ENCODE measurements at places on chromosomes 12 and 14.

DNA sequence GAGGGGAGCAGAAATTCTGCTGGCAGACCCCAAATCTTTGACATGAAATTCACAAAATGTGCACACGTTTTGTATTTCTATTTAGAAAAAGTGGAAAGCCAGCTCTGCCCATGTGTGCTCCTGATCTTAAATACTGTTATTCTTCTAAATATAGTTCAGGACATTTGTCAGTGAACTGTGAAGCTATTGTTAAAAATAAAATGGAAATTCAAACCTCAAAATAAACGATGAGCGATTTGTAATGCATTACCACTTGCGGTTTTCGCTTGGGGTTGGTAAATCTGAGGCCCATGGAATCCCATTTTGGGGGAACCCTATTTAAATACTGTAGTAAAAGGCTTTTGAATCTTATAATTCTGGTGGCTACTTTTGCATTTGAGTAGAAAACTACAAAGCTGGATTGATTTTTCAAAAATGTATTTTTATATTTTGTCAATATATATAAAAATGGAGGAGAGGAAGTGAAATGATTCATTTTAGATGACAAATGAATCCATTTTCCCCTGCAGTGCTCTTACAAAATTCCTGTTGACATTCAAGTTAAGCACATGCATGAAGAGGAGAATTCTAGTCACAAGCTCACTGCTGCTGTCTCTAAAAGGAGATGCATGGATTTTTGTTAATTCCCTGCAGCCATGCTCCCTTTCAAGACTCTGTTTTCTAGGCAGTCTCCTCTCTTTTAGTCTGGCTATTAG, 47.1 kb downstream of the FLRT2 start:
- no peak for DNase-seq

- DNase-seq = no peak
These were observed 11.5 kb upstream of the CCDC175 start for GRCh38 chr14:59588101-59588500.

GRCh38 chr14:67579040-67579439, 21.0 kb downstream of the PIGH start:
- no peak for DNase-seq

DNA sequence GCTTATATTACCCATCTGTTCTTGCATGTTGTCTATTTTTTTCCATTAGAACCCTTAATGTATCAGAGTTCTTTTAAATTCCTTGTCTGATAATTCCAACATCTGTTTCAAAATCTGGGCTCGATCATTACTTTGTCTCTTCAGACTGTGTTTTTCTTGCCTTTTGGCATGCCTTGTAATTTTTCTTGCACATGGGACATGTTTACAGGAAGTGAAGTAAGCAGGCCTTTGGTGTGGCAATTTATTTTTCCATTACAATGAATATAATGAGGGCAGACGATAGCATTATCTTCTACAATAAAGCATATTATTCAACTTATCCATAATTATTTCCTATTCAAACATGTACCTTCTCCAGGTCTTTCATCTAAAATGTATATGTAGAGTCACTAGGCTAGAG, 48.3 kb downstream of the STXBP6 start:
- DNase-seq = no peak

DNA sequence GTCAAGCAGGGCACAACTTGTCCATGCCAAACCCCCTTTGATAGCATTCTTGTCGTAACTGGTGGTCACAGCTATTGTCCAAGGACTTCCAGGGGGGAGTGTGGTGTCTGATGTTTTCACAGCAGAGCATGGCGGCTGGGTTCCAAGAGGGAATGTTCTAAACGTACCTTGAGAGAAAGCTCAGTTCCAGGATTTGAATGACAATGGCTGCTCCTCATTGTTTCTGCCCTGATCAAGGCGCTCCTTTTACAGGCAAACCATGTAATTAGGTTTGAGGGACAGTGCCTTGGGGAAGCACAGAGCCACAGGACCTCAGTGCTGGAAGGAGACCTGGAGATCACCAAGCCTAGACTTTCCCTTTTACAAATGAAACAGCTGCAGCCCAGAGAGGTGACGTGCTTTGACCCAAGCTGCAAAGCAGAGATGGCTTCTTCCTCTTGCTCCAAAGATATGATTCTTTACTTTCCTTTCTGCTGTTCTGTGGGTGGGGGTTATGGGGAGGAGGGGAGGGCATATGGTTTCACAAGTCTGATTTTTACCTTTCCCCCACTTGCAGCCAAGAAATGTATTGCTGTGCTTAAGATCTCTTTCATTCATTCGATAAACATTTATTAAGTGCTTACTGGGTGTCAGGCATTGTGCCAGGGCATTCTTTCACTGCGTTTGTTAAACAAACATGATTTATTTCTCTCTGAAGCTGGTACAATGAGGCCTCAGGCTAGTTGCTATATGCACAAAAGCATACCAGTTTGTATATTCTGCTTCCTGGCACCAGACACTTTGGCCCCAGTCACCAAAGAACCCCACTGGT, 172.8 kb downstream of the KTN1 start:
- DNase-seq = no peak

DNA sequence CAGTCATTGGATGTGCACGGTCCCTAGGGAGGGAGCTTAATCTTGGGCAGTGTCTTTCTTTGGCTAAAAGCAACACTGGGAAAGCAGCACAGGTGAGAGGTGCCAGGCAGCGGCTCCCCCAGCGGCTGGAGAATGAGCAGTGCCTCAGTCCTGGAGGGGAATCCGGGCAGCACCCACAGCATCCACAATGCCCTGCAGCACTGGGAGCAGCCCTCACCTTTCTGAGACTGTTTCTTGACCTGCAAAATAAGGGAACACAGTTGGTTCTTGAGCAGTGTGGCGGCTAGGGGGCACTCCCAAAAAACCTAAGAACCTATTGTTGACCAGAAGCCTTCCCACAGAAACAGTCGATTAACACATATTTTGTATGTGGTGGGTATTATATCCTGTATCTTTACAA, 75.8 kb downstream of the SINHCAF start:
- no peak for DNase-seq

- DNase-seq = no peak
These were observed 63.4 kb downstream of the GALNT4 start for GRCh38 chr12:89461190-89461589.

DNA sequence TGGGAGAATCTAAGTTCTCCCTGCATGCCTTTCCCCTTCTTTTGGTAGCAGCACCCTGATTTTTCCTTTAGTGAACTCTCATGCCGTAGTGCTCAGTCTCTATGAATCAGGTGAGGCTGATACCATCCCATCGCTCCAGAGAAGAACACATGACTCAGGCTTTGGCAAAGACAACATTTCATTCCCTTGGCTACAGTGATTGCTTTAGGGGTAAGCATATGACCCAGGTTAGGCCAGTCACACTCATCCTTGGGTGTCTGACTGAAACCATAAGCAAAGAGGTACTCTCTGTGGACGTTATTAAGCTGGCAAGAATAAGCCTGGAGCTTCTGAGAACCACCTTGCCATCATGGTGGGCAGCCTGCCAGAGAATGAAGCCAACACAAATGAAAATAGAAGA, 141.8 kb downstream of the MYRFL start:
- no peak for DNase-seq

DNA sequence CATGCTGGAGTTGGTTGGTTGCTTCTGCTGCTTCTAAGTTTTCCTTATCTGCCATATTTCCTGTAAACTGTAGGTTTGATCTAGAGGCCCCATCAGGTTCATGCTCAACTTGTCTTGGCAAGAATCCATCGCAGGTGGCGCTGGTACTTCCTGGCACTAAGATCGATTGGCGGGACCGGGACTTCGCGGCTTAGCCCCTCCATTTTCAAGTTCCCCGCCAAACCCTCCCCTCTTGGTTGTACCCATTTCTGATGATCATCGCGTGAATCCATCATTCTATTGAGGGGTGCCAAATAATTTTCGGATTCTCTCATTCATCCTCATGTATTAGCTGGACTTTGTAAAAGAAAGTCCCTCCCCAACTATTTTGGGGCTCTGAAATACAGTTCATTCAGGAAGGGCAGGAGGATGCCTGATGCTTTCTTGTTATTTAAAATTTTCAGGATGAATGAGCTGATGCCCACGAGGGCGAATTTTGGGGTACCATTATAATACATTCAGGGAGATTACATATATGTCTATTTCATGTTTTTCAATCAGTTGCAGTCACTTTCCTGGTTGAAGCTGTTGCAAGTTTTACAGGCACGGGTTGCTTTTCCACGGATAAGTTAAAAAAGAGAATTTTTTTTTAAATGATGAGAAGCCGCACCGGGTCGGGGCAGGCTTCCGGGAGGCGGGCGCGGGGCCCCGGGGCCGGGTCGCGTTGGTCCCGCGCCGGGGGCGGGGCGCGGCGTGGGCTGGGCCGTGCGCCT, 395 bp upstream of the BRI3BP start:
- DNase-seq = peak; percentile 93

DNA sequence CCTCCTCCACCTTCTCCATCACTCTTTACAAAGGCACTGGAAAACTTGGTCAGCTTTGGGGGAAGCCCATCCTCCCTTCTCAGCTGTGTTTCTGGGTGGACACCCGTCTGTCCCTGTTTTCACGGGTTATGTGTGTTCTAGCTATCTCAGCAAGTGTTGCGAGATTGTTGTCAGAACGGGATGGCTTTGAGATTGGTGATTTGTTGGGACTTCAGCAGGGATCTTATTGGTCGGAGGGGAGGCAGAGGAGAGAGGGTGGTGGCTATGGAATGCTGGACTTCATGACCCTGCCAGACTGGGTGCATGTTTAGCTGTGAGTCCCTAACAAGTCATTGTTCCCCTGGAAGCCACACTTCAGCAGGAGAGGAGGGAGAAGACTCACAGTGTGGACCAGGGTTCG, 2.1 kb downstream of the USP5 start:
- no peak for DNase-seq

DNA sequence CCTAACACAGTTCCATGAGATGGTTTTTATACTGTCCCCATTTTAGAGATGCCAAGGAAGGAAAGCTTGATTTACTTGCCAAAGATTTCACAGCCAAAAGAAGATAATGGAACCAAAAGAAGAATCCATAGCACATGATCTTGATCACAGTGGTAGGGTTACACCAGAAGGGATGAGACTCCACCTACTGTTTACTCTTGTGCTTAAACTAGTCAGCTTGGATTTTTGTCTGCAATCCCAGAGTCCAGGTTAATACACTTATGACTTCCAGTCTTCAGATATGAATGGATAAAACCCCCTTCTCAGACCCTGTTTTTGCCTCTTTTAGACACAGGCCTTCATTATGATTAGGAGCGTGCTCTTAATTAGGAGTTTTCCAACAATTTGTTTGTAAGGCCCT, 454.2 kb downstream of the AEBP2 start:
- peak; percentile 12 for DNase-seq

GRCh38 chr12:7096979-7097378, 4.7 kb upstream of the C1R start:
- no peak for DNase-seq

DNA sequence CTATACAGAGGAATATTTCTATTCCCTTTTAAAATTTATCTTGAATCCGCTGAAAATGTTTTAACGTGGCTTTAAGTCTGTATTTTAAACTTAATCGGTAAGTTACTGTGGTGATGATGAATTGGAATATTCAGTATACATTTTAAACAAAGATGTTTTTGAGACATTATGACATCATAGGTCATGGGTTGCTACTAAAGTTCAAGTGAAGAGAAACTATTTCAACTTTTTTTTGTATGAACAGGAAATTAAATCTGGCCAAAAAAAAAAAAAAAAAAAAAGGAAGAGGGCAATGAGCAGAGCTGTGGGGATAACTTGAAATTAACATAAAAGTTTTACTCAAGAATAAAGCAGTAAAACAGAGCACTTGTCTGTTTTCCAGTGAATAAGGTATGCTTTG, 109.0 kb downstream of the PLEKHA5 start:
- DNase-seq = no peak

- DNase-seq = no peak
These were observed 11.4 kb downstream of the AGAP2 start for GRCh38 chr12:57726884-57727757.

DNA sequence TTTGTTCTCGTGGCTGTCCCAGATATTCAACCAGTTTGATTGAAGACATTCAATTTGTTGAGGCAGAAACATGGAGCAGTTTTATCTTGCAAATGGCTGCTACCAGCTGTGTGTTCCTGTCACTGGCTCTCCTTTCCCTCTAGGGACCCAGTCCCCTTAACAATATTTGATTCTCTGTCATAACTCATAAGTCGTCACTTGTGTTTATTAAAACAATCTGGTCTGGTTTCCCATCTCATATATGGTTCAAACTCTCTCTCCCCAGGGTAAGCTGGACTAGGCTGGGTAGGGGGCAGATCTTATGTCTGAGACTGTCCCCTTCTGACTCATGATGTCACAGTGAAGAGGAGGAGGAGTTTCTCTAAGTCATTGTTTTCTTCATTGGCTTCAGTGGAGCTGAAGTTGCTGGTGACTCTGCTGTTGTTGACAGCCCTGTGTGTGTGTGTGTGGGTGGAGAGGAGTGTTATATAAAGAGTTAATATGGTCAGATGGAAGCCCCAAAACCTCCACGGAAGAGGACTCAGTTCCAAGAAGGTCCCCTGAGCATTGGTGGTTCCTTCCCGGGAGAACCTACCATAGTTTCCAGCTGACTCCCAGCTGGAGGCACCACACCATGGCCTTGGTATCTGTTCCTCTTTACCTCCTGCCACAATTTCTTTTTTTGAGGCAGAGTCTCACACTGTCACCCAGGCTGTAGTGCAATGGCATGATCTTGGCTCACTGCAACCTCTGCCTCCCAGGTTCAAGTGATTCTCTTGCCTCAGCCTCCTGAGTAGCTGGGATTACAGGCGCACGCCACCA, 16.1 kb upstream of the GNG2 start:
- no peak for DNase-seq

DNA sequence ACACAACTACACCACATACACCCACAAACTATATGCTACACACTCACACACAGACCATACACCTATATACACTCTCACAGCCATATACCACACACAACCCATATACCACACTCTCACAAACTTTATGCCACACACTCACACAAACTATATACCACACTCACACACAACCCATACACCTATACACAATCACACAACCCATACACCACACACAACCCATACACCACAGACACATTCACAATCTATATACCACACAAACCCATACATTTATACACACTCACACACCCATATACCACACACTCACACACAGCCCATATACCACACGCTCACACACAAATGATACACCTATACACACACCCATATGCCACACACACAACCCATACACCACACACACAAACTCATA, 163.3 kb downstream of the TMEM121 start:
- no peak for DNase-seq

- no peak for DNase-seq
These were observed 70.4 kb upstream of the SLCO1C1 start for GRCh38 chr12:20624718-20625117.

- DNase-seq = peak; percentile 86
These were observed 2.1 kb upstream of the GPR132 start for GRCh38 chr14:105067140-105067968.

DNA sequence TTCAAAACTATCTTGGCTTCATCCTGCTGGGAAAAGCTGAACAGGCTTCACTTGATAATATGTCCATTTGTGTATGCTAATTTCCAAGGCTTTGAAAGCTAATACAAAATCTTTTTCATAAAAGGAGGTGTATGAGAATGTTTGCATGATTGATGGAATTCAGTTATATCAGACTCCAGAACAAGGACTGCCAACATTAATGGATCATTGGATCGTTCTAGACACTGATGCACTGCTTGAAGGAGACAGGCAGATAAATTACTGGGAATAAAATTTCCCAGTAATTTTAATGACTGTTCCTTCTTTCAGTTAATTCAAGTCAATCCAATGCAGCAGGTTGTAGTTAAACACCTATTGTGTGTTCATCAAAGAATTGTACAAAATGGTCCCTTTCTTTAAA, 466 bp downstream of the GPRC5D start:
- DNase-seq = no peak

GRCh38 chr12:126147321-126147720, 1082.1 kb downstream of the AACS start:
- DNase-seq = no peak

GRCh38 chr14:96629082-96629481, 126.9 kb downstream of the PAPOLA start:
- DNase-seq = no peak

Measured in activated CD4-positive, alpha-beta T cell treated with anti-CD3 and anti-CD28 coated beads, Interleukin-2, amount 50 U/mL, for 16 hours (primary cell).